ENCODE measurements at places on chromosomes 12 and 14. TPM values are rescaled to one million over a fixed set of nuclear protein-coding genes. Genes with fewer than 3 reads are reported as not detected.

- DNase-seq, result no peak
Measured at GRCh38 chr12:7693793-7694192, 1.8 kb downstream of the GDF3 start.

DNA sequence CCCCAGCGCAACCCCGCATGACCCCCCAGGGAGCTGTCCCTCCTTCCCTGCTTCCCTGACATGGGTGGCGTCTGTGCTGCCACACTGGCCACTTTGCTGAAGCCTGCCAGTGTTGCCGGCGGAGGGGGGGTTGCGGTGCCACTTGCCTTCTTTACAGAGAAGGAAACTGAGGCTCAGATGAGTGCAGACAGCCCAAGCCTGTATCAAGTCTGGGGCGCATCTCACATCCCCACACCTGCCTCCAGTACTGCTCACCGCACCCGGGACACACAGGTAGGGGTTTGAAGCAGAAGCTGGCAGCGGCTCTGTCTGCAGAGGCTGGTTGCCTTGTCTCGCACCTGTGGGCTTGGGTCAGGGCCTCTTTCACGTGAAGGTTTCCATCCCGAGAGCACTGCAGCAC, 104.7 kb upstream of the RTL1 start:
- DNase-seq, result no peak

GRCh38 chr12:69765515-69765914, 26.9 kb downstream of the RAB3IP start:
- DNase-seq, result no peak

- no peak for DNase-seq
Measured at GRCh38 chr12:2693244-2693860, 101.4 kb upstream of the FKBP4 start.

GRCh38 chr12:111699-112493, 45.3 kb downstream of the IQSEC3 start:
- no peak for DNase-seq

DNA sequence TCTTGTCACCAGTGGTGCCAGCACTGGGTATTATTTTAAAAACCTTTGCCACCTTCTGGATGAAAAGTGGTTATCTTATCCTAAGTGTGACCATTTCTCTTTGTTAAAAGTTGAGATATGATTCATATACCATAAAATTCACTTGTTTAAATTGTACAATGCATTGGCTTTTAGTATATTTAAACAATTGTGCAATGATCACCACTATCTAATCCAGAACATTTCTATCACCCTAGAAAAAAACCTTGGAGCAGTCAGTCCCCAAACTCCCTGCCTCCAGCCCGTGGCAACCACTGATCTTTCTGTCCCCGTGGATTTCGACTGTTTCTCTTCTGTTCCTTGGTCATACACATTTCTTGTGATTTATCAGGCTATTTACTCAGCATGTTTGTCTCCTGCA, 28.3 kb downstream of the SH2B3 start:
- no peak for DNase-seq

DNA sequence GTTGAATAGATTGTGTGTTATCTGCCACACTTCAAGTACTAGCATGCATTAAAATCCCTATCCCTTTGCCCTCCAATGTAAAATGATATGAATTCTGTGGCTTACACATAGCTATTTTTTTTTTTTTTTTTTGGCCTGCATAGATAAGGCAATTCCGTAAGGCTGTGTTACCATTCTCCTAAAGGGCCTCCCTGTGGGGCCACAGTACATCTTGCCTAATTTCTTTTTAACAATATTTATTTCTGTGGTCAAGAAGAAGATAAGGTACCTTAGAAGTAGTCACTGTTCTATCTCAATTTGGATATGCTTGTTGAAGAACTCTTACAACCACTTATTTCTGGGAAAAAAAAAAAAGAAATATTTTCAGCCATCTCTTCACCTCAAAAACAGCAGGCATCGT, 19.8 kb downstream of the FLRT2 start:
- DNase-seq, result no peak

Gene INHBC
- not detected for total RNA-seq

Gene TAS2R42
- total RNA-seq, result not detected
